ENCODE measurements at places on chromosomes 6 and 20. TPM values are rescaled to one million over a fixed set of nuclear protein-coding genes. Genes with fewer than 3 reads are reported as not detected.

ACSS2 gene
- polyA plus RNA-seq, result 5.7 TPM

BEND3 gene
- 0.54 TPM for polyA plus RNA-seq

CASS4 gene
- 0.46 TPM for polyA plus RNA-seq

CTCFL gene
- polyA plus RNA-seq, result not detected

DEFB124 gene
- polyA plus RNA-seq, result not detected

ZNF391 gene
- polyA plus RNA-seq, result 3.2 TPM

Measured in naive B cell (primary cell).